ENCODE measurements at places on chromosomes 5 and 9. TPM values are rescaled to one million over a fixed set of nuclear protein-coding genes. Genes with fewer than 3 reads are reported as not detected.

Gene APC
- total RNA-seq: 33.7 TPM

DNA sequence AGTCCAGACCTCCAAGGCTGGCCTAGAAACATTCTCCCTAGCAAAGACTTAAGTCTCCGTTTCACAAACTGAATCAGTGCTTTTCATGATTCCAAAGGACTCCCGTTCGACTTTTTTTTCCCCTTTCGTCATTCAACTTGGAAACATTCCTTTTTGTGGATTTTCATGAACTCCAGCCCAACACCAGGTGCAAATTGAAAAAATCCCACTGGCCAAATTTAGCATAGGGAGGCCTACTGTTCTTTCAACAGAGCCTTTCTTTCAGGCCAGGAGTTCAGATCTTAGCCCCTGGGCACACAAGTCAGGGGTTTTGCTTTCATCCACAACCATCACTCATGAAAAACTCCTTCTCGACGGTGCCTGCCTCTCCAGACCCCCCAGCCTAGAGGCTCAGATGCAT lies 285.3 kb downstream of the PIK3R1 start:
- DNase-seq: no peak

GRCh38 chr9:131235480-131235851 lies 40.8 kb downstream of the FAM78A start:
- DNase-seq: no peak

DNA sequence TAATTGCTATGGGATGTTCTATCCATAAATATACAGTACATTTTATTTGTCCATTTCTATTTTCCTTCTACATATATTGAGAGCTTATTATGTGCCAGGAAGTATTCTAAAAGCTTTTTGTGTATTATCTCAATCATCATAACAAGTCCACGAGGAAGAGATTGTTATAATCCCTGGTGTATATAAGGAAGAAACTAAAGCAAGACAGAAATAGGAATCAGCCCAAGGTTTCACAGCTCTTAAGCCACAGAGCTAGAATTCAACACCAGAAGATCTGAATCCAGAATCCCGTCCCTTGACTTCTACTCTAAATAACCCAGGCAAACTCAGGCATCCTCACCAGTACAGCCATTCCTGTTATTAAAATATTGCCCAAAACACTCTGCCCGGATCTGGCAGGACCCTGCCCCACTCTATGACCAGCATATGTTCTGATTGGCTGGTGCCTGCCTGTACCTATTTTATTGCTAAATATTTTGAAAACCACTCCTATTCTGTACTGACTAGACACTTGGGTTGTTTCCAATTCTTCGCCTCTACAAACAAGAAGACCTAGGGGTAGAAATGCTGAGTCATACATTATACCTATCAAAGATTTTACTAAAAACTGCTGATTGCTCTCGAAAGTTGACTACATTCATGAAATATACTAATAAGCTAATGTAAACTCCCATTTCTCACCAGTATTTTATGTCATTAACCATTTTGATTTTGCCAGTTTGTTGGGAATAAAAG lies 297.4 kb downstream of the ENC1 start:
- peak; percentile 89 for DNase-seq
